ENCODE measurements at places on chromosomes 5 and 9.
A peak's percentile ranks its signal among the peaks of the same experiment; 100 is the strongest.

- no peak for DNase-seq
Observed at GRCh38 chr5:35230038-35230611, at the start of gene PRLR. PRLR (minus strand) TSS chr5:35230487; CDS start chr5:35089620, 140,867 bp downstream.

DNA sequence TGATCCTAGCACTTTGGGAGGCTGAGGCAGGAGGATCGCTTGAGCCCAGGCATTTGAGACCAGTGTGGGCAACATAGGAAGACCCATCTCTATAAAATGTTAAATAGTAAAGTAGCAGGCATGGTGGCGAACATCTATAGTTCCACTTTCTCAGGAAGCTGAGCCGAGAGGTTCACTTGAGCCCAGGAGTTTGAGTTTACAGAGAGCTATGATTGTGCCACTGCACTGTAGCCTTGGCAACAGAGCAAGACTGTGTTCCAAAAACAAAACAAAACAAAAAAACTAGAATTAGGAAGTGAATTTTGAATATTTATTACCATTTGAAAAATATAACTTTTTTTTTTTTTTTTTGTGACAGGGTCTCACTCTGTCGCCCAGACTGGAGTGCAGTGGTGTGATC lies 26.8 kb upstream of the PAX5 start:
- no peak for DNase-seq

DNA sequence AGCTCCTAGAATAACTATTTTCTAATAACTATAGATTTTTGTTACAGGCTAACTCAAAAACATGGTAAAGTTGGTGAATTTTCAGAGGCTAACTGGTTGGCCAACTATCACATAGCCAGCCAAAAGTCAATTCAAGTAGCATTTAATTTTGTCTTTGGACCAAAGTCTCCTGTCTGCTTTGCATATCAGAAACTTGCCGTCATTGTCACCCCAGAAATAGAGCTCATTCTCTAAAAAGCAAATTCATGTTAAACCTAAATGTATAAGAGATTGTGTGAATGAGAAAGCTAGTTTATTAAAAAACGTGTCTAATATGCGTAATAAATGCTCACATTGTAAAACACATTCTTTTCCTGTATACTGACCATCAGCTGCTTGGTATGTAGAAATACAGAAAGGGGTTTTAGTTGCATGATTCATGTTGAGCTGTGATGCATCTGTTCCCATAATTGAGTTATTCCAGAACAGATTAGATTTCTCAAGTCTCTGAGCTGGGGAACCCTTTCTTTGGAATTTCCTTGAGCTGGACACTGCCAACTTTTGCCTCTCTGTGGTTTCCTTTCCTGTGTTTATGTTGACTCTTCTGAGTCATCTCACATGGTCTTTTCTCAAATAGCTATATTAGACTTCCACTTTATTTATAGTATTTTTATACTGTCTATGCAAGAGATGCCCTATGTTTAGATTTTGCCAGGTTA lies 7.3 kb downstream of the SRFBP1 start:
- no peak for DNase-seq

DNA sequence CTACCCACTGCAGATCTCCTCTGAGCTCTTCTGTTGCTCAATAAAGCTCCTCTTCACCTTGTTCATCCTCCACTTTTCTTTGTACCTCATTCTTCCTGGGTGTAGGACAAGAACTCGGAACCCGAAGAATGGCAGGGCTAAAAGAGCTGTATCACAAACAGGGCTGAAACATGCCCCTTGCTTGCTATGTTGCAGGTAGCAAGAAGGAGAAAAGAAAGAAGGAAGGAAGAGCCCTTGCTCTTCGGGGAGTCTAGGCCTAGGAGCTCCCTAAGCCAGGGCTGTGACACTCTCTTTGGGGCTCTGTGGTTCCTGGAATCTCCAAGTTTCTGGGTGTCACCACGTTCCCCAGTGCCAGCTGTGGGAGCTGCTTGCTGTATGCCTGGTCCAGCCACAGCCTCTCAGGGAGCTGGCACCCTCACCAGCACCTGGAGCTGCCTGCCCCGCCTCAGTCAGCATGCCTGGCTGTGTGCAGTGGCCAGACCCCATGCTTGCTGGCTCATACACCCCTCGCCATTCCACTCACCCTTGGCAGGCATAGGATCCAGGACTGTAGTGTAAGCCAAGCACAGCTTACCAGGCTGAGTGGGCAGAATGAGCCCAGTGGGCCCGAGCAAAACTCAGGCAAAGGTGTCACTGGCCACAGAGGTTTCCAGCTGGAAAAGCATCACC lies 274.8 kb upstream of the ADRA1B start:
- DNase-seq, result no peak

DNA sequence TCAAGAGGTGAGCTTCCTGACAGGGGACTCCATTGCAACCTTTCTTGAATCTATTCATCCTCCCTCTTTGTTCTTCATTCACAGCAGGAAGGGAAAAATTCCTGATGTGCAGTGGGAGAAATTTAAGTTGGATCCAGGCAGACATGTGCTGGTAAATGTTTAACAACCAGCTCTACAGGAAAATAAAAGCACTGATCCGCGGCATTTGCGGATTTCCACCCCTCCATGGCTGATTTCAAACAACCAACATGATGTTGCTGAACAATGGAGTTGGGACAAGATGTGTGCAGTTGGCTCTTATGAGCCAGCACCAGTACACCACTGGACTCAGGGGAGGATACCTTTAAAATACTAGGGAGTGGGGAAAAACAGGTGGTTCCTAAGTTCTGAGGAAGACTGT lies 47.0 kb downstream of the SPRY4 start:
- no peak for DNase-seq

- DNase-seq, result no peak
Observed at GRCh38 chr5:138661291-138661960, 86.2 kb upstream of the HSPA9 start.

- DNase-seq, result no peak
Observed at GRCh38 chr5:173913686-173914321, 25.7 kb downstream of the CPEB4 start.

- no peak for DNase-seq
Observed at GRCh38 chr5:171580502-171581265, 161.2 kb downstream of the FGF18 start.

DNA sequence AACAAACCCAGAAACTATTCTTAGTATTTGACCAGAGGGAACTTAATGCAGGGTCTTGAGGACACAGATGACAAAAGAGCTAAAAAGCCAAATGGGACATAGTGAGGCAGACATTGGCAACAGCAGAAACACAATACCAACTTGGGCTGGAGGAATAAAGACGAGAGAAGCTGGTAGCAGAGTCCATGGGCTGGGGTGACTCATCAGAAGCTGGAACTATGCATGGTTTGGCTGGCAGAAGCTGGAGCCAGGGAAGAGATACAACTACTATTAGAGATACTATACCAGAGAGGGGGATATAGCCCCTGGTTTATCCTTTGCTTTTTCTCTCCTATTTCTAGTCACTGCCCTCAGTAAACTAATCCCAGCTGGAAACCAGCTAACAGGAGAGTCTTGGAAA lies 29.2 kb upstream of the DPYSL3 start:
- no peak for DNase-seq

- DNase-seq, result no peak
Observed at GRCh38 chr5:69042500-69042899, 51.3 kb upstream of the SLC30A5 start.

- DNase-seq, result no peak
Observed at GRCh38 chr5:149200355-149200754, 59.1 kb downstream of the ABLIM3 start.

DNA sequence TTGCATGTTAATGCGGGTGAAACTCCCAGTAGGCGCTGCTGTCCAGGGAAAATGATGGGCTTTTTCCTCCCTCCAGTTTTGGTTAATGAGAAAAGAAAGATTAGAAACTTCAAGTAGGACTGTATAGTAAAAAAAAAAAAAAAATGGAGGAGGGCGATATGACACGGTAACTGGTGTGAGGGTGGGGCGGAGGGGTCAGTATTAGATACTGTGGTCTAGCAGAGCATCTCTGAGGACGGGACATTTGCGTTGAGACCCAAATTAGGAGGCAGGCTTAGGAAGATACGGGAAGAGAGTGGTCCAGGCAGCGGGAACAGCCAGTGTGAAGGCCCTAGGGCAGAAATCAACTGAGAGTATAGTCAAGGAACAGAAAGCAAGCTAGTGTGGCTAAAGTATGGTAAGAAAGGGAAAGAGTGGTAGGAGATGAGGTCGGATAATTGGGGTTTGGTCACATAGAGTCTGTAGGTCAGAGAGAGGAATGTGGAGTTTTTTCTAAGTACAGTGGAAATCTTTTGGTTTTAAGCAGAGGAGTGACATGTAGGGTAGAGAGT lies 707 bp downstream of the RMND5B start:
- no peak for DNase-seq

- DNase-seq, result no peak
Observed at GRCh38 chr5:127112347-127112864, 39.1 kb upstream of the C5orf63 start.

DNA sequence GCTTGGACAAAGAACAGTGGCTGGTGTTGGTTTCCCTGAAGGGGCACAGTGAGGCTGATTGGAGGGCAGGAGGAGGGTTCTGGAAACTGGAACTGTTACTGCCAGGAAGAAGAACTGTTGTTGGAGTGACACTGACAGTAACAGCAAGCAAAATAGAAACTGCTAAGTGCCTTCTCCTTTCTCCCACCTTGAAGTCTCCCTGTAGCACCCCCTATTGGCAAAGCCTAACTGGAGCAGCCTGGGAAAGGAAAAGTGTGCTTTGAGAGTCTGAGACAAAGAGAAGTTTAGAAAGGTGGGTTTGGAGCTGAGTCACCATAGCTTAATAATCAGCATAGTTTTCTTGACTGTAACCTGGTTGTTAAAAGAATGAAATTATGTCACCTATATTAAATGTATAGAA lies 2.5 kb upstream of the TMEM174 start:
- no peak for DNase-seq

DNA sequence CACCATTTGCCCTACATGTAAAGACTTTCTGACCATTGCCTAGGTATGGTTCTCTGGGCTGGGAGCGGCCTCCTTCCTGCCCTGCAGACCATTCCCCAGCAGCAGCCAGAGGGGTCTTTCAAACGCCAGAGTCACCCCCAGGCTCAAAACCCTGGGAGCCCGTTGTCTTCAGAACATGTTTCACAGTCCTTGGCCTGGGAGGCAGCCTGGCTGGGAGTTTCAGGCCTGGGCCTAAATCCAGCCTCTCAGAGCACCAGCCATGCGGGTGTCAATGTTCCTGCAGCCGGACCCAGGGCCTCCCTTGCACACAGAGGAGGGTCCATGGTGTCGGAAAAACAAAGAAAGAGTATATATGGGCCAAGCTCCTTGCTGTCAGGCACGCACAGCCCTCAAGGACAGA lies 145.2 kb upstream of the FOXD4L5 start:
- no peak for DNase-seq

- DNase-seq, result no peak
Observed at GRCh38 chr5:36741128-36741527, 134.7 kb downstream of the SLC1A3 start.

GRCh38 chr5:52786391-52786790 lies 1.3 kb upstream of the ITGA1 start:
- DNase-seq, result no peak

DNA sequence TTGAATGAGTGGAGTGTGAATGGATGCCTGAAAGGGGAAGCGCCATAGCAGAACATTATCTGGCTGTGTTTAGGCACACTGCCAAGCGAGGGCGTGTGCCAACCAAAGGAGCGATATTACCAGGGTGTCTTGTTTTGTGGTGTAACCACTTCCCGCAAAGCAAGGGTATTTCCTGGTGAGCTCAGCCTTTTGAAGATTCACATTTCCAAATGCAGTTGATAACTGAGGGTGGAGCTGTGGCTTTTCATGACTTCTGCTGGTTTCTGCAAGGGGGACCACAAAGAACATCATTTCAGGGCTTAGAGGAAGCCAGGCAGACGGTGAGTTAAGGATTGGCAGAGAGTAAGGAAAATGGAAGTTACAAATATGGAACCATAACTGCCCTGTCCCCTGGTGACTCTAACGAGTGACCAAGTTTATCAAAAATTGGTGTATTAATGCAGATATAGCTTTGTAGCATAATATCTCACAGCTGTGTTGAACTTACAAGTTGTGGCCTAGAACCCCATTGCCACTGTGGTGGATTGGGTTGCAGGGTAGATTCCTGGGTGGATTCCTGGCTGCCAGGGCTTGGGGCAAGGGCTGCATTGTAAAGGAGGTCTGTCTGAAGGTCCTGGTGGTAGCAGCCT lies 71.4 kb downstream of the RALGPS1 start:
- peak; percentile 78 for DNase-seq

GRCh38 chr9:114334490-114334889 lies 4.8 kb downstream of the ORM2 start:
- no peak for DNase-seq

DNA sequence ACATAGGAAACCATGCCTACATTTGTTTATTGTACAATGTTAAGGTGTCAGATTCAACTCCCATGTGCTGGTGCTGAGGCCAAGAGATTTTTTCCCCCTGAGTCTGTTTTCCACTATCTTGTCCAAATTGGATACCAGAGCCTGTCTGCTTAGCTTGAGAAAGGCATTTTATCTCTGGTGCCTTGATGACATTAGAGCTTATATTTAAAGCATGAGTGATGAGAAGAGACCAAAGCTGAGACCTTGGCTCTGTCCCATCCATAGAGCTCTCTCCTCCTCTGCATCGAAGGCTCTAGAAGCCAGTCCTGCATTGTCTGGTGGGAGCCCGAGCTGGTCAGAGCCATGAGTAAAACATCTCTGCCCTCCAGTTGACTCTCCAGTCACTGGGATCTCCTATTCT lies 10.4 kb upstream of the PPP2CA start:
- no peak for DNase-seq
